PC-3 (cell line): ENCODE measurements at places on chromosomes 11 and 22. TPM values are rescaled to one million over a fixed set of nuclear protein-coding genes. Genes with fewer than 3 reads are reported as not detected.

DNA sequence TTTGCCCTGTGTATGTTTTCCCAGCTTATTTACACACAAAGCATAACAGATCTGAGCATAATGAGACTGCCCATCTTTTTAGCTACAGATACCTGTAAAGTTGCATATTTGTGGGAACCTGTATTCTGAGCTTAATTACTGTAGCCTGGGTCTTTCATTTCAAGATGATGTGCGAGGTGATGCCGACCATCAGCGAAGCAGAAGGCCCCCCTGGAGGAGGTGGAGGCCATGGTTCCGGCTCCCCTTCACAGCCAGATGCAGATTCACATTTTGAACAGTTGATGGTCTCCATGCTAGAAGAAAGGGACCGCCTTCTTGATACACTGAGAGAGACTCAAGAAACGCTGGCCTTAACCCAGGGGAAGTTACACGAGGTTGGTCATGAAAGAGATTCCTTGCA, 1.5 kb downstream of the PPFIA1 start:
- DNase-seq = no peak

GRCh38 chr11:64015935-64016845, 19.5 kb upstream of the FLRT1 start:
- no peak for DNase-seq

GRCh38 chr11:36945384-36945783, 347.3 kb upstream of the RAG2 start:
- DNase-seq = peak; percentile 16

DNA sequence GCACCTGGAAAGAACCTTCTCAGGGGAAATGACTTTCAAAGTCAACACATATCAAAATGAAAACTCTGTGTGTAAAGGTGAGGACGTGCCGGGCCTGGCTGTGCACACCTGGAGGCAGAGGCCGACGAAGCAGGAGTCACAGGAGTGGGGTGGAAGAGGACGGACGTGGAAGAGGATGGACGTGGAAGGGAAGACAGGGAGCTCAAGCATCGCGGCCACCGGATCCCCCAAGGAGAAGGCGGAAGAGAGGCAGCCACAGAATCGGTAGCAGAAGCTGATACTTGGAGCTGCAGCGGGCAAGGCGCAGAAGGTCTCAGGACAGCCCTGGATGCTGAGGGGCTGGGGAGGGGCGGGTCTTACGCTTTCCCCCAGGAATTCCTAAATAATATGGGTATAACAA, 519.8 kb downstream of the BRD1 start:
- no peak for DNase-seq

SGSM1 gene
- total RNA-seq = 0.29 and 0.35 TPM in 2 replicates

DNA sequence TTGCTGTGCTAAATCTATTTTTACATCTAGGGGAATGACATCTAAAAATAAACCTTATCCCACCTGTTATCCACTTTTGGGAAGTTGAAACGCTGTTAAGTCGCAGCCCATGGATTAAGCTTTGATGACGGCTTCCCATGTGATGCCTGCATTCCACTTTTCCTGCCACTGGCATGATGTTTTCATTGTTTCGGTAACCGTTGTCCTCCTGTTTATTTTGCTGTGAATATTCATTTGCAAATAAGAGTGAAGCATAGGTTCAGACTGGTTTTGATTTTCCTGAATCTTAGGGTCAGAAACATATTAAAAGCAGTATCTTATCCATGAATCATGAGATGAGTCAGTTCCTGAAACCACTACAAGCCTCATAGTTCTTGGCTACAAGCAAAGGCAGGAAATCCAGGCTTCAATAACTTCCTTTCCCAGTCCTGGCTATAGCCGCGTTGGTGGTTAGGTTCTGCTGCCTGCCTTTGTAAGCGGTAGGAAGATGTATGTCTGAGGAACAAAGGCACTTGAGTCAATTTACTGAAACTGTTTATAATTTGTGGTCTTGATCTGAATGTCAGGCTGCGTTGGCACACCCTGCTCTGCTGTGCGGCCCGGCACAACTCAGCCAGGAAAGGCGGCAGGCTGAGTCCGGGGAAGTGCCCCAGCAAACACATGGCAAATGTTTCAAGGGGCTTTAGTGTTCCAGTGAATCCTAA, 19.4 kb downstream of the TEAD1 start:
- peak; percentile 96 for DNase-seq

- DNase-seq = no peak
These were observed 1156.8 kb downstream of the LRRC4C start for GRCh38 chr11:40302669-40303068.

FADS3 gene
- 67.9 and 119 TPM in 2 replicates for total RNA-seq

GRCh38 chr11:102382384-102382783, 35.4 kb downstream of the BIRC2 start:
- no peak for DNase-seq

DNA sequence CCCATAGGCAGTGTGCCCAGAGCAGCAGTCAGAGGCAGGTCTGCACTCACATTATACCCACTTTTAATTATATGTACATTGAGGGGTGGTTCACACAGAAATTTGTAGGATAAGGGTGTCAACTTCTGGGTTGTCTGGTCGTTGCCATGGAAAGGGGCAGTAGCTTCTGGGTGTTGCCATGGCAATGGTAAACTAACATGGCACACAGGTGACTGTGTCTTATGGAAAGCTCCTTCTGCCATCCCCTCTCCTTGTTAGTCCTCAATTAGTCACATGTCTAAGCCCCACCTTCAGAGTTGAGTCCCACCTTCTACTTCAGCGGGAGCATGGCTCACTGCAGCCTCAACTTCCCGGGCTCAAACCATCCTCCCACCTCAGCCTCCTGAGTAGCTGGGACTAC, 56.3 kb upstream of the ATXN10 start:
- DNase-seq = no peak

DNA sequence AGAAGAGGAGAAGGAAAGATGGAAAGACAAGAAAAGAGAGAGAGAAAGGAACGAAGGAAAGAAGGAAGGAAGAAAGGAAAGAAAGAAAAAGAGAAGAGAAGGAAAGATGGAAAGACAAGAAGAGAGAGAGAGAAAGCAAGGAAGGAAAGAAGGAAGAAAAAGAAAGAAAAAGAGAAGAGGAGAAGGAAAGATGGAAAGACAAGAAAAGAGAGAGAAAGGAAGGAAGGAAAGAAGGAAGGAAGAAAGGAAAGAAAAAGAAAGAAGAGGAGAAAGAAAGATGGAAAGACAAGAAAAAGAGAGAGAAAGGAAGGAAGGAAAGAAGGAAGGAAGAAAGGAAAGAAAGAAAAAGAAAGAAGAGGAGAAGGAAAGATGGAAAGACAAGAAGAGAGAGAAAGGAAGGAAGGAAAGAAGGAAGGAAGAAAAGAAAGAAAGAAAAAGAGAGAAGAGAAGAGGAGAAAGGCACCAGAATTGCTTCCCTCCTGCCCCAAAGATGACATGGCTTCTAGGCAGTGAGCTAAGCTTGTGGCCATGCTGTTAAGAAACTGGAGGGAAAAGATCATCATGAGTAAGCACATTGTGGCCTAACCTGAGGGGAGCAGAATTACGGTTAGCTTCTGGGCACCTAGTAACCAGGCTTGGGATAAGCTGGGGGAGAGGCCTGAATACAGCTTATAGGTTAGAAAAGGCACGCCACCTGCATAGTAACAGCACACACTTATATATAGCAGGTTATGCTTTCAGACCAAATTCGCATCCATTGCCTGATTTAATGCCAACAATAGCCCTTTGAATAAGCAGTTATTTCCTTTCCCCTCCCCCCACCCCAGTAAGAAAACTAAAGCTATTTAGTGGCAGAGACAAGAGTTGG, 2.3 kb upstream of the ST3GAL4 start:
- peak; percentile 88 for DNase-seq

OR5P2 gene
- not detected in 2 replicates for total RNA-seq

MPZL2 gene
- total RNA-seq = 40.6 and 51.5 TPM in 2 replicates

- no peak for DNase-seq
These were observed 50.1 kb upstream of the FLI1 start for GRCh38 chr11:128643661-128644317.

DNA sequence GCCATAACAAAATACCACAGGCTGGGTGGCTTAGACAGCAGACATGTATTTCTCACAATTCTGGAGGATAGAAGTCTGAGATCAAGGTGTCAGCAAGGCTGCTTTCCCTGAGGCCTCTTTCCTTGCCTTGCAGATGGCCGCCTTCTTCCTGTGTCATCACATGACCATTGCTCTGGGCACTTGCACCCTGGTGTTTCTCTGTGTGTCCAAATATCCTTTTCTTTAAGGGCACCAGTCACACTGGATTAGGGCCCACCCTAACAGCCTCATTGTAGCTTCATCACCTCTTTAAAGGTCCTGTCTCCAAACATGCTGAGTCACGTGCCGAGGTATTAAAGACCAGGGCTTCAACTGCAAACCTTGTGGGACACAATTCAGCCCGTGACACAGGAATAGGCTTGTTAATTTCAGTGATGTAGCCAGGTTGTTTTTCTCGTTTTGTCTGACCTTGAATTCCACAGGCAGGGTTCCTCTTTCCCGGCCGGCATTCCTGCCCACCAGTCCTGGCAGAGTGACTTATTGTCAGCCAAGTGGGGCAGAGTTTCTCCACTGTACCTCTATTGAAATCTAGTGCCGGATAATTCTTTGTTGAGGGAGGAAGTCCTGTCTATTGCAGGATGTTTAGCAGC, 100.1 kb downstream of the KCNQ1OT1 start:
- peak; percentile 17 for DNase-seq

DNA sequence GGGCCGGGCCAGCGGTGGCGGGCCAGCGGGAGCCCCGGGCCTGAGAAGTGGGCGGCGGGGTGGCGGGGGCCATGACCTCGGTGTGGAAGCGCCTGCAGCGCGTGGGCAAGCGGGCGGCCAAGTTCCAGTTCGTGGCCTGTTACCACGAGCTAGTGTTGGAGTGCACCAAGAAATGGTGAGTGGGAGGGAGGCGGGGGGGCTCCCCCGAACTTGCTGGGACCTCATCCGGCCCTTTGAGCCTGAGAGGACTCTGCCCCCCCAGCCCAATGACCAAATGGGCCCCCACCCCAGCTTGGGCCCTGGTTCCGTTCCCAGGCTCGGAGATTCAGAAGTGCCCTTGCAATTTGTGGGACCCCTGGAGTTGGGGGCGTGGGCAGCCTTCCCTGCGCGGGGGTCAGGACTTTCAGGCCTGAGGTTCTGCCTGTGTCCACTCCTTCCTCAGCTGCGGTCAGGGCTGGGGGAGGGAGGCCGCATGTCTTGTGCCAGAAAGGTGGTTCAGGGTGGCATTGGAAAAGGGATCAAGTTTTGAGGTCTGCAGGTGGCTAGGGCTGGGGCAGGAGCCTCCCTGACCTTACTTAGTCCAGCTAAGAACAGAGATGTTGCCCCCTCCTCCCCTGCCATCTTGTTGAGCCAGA, 496 bp downstream of the EHBP1L1 start:
- DNase-seq = no peak

- peak; percentile 29 for DNase-seq
These were observed 399.1 kb upstream of the DDI1 start for GRCh38 chr11:103637295-103637694.

DNA sequence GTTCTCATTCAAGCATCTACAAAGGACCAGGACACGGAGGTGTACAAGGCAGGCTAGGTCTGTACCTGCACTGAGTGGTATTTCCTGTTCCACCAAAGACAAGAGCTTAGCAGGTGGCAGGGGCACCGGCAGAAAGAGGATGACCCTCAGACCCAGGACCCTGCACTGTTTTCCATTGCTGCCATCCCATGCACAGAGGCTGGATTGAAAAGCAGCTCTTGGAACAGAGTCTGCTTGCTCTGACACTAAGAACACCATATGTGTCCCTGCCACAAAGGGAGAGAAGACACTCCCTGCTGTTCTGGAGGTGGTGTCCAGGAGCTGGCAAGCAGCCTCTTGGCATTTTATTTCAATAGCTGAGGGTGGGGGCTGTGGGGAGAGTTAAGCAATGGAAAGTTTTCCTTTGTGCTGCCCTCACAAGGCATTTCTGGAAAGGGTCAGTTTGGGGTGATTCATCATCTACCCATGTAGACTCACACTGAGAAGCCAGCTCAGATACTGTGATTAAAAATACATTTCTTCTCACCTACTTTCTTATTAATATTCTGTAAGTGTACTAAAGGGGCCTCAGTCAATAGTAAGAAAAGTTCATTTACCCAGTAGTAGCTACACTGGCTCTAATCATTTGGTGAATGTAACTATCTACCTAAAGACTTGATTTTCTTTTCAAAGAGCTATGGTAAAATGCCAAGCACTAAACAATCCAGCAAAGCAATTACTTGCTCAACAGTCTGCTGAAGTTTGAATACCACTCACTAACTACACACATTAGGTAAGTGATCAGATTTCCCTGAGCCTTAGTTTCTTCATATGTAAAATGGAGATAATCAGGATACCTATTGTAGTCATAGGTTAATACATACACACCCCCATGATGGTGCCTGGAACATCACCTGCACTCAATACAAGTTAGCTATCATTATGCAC, 55.2 kb downstream of the SLC1A2 start:
- peak; percentile 87 for DNase-seq

LMNTD2 gene
- total RNA-seq = 1.4 and 2.4 TPM in 2 replicates

TNNT3 gene
- total RNA-seq = not detected in 2 replicates

DNA sequence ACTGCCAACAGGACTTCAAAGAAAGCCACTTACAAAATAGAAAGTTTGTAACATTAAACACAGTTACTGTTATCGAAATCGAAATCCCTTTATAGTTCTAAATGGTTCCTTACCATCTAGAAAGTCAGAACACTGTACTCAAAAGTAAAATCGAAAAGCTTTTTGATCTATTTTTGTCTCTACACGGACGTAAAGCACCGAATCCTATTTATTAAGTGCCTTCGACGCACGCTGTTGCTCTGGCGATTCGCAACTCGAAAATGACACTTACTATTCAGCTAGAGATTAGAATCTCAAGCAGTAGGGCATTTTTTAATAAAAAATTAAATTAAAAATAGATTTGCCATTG, 78.3 kb downstream of the LARGE1 start:
- no peak for DNase-seq

SPTBN2 gene
- total RNA-seq = 74.9 and 154 TPM in 2 replicates

DNA sequence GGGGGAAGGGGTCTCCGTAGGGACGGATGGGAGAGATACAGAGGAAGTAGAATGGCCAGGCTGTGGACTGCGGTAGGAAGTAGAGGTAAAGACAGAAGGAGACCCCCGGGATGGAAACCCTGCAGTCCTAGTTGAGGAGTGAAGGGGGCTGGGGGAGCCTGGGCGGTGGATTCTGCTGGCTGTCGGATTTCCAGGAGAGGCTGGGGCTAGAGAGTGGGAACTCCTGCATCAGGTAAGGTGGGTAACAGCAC, 727 bp upstream of the SCARF2 start:
- no peak for DNase-seq

IFITM1 gene
- 2.0 and 2.2 TPM in 2 replicates for total RNA-seq

DNA sequence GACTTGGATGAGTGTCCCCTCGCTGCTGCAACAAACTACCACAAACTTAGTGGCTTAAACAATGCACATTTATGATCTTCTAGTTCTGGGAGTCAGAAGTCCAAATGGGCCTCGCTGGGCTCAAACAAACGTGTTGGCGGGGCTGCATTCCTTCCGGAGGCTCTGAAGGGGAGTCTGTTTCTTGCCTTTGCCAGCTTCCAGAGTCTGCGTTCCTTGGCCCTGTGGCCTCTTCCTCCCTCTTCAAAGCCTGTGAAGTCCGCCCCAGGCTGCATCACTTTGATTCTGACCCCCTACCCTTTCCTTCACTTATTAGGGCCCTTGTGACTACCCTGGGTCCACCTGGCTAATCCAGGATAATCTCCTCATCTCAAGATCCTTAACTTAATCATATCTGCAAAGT, 80.3 kb upstream of the NECTIN1 start:
- DNase-seq = no peak
